Large intestine (tissue), 12 donors: ENCODE measurements at places on chromosomes 13 and 19. TPM values are rescaled to one million over a fixed set of nuclear protein-coding genes. Genes with fewer than 3 reads are reported as not detected.

Gene KLK13
- polyA plus RNA-seq = 0.45 TPM

GRCh38 chr13:72850959-72851677 lies 69.2 kb downstream of the PIBF1 start:
- H3K36me3 ChIP-seq = peaks cover 20% of the 10 kb centered on the region
- no peak overlapping the region for H3K27ac ChIP-seq
- H3K4me3 ChIP-seq = no peak overlapping the region
- no peaks in the 10 kb centered on the region for H3K4me1 ChIP-seq

DNA sequence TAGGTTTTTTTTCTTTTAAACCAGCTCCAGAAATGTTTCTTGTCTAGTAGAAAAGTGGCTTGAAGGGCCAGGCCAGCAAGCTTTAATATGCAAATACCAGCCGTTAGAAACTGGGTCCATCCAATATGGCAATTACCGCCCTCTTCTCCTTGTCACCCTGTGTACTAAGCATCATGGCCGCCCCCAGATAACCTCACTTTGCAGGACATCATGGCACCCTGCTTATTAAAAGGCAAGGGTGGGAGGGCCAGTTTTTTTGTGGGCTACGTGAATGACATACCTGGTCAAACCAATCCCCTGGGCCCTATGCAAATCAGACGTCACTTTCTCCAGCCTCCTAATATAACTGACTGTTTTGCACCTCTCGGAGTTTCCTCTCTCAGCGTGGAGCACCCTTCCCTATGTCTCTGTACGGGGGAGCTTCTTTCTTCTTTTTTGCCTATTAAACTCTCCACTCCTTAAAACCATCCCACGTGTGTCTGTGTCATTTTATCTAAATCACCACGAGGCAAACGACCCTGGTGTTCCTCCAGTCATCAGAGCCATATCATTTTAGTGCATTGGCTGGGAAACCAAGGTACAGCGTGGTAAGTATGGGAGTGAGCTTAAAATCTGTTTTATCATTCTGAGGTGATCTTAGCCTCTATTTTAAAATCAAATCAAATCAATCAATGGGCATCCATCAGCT lies 27.7 kb downstream of the OXGR1 start:
- H3K36me3 ChIP-seq = no peaks in the 10 kb centered on the region
- no peaks in the 10 kb centered on the region for H3K4me1 ChIP-seq
- H3K27me3 ChIP-seq = no peaks in the 10 kb centered on the region
- DNase-seq = no peak
- H3K27ac ChIP-seq = no peak overlapping the region

DNA sequence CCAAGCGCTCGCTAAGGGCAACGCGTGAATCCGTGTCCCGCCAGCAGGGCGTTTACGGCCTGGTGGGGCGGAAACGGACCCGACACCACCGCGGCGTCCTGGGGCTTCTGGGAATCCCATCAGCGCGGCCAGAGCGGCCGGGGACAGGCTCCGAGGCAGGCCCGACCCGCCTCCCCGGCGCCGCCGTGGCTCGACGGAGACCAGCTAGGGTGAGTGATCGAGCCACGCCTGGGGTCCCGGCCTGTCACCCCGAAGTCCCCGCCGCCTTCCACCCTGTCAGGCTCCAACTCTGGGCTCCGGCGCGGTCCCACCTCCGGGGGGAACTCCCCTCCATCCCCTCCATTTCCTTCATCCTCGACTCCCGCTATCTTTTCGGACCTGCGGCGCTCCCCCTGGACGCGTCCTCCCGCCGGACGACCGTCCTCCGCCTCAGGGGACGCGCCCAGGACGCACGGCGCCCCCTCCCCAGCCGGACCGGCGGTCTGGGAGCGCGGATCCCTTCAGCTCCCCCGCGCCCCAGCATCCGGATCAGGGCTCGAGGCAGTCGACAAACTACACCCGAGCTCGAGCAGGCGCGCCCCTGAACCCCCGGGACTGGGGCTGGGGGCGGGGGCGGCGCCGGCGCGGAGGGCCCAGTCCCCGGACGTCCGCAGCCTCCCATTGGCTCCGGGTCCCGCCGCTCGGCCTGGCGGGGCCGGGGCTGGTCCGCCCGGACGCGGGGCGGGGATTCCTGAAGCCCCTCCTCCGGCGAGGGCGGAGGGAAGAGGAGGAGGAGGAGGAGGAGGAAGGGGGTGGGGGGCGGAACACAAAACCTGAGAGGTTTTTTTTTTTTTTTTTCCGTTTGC lies 638 bp upstream of the BICRA start:
- peaks cover 2% of the 10 kb centered on the region for H3K27me3 ChIP-seq
- H3K36me3 ChIP-seq = peaks cover 5% of the 10 kb centered on the region
- H3K4me1 ChIP-seq = peaks cover 14% of the 10 kb centered on the region
- H3K4me3 ChIP-seq = peak overlapping the region; percentile 92

Gene LRRC4B
- polyA plus RNA-seq = 6.9 TPM
